ENCODE measurements at places on chromosomes 1 and 21.

DNA sequence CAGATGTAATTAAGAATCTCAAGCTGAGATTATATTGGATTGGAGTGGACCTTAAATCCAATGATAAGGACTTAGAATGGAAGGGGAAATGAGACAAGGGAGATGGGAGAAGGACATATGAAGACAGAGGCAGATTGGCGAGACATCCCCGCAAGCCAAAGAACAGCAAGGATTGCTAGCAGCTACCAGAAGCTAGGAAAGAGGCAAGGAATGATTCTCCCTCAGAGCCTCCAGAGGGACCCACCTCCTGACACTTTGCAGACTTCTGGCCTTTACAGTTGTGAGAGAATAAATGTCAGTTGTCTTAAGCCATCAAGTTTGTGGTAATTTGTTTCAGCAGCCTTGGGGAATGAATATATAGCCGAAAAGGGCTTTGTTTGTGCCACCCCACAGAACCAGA, 20.7 kb downstream of the METTL13 start:
- DNase-seq: no peak

DNA sequence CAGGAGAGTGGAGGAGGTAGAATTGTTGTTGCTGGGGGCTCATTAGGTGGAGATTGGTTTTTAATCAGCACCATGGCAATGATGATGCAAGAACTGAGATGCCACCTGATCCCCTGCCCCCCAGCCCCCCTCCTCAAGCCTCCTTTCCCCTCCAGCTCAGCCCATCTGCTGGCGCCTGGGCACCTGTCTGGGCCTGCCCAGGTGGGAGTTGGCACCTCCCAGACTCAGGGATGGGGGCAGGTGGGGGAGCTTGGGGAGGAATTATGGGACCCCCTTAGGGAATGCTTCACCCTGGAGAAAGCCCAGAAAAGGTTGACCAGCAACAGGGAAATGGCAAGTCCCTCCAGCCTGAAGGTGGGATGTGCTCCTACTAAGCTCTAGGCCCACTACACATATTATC, 1.5 kb upstream of the NHLH1 start:
- no peak for DNase-seq

- DNase-seq: peak; percentile 79
These were observed 750 bp downstream of the RHOU start for GRCh38 chr1:228735871-228736586.

DNA sequence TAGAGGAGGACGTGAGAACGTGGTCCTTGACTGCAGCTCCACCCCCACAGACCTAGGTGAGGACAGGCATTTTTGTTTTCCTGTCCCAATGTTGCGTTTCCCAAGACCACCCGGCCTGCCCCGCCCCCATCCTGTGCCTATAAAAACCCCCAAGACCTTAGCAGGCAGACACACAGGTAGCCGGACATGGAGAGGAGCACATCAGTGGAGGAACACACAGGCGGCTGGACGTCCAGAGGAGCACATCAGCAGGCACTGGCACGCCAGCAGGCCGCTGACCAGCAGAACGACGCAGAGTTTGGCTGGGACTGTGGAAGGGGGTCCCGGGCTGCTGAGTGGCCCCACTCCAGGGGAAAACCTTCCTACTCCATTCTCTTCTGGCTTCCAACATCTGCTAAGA, 12.7 kb upstream of the HMGCL start:
- no peak for DNase-seq

DNA sequence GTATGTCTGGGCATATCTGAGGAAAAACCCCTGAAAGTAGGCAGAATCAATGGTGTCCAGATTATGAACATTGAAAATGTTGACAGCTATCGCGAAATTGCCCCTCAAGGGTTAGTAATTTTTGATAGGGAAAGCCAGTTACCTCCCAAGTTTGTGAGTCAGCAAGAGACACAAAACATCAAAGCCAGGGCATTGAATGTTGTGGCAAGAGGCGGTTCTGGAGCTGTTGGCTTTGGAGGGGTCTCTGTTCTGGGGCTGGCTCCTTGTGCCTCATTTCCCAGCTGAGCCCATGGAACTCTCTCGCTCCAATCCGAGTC, 10.6 kb upstream of the S100A11 start:
- no peak for DNase-seq

DNA sequence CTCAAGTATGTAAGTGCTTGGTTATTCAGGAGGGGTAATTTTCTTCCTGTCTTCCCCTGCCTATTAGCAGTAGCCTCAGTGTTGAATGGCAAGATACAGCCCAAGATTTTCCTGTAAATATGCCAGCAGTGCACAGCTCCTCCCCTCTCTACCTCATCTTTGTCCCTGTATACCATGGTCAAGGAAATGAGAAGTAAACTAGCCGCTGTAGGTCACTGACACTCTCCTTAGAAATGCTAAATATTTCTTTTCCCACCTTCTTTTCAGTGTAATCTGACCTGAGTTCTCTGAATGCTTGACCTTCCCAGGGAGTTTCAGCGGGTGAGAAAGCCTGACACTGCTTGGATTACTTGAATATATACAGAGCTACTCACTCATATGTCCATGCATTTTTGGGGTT, 84.1 kb upstream of the ZNF326 start:
- DNase-seq: no peak

DNA sequence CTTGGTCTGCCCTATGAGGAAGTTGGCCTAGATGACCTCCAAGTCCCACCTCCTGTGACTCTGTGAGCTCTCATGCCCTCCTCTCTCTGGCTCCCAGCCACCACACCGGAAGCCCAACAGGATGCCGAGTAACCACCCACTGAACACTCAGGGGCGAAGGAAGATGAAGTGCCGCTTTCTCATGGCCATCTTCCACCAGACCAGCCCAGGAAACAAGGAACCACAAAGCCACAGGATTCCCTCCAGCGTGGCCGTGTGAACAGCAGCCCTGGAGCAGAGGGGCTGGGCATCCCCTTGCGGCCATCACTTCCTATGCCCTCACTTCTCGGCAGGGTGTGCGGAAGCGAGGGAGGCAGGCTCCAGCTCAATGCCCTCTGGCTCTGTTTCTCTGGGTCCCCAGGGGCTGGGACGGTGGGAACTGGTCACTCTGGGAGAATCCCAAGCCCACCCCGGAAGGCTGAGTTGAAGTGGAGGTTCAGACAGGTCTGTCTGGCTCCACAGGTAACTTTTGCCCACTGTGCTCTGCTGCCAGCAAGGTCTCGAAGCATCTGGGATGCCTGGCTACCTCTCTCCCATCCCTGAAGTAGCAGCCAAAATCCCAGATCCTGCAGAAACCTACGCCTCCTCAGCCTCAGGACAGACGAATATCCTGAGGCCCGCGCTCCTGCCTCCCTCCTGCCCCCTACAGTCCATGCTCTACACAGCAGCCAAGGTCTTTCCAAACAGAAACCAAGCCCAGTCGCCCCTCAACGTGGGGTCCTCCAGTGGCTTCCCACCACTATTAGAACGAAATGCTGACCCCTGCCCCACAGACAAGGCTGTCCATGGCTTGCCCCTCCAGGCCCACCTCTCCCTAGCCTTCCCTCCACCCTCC, 44.2 kb upstream of the ECE1 start:
- peak; percentile 84 for DNase-seq

DNA sequence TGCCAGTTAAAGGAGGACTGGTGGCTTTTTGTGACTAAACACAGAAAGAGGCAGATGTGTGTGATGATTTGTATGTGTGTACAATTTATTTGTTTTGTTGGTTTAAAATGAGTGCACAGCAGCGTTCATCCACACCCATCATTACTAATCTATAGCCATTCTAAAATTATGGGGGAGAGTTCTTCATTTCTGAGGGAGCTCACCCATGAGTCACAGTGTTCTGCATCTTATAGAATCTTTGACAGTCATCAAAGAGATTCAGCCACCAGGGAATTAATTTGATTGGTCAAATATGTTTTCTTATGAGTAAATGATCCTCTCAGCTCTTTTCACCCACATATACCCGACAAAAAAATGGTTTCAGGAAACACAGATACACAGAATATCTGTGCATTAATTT, 147.9 kb downstream of the GREM2 start:
- DNase-seq: no peak

- DNase-seq: no peak
These were observed 13.3 kb upstream of the S100A2 start for GRCh38 chr1:153578936-153579335.

DNA sequence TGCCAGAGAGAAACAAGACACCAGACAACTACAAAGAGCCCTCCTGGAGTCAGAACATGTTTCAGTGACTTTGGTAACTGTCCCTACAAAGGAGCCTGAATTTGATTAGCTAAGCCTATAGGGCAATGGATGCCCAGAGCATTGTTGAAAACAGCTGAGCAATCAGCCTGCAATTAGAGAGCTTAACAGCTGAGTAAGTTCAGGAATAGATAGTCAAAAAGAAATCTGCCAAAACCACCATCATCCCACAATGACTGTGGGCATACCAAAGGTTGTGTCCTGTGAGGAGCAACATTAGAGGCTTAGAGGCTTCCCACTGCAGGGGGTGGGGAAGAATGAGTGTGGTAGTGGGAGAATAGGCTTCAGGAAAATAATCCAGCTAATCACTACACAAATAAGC, 32.1 kb downstream of the SH3BP5L start:
- DNase-seq: no peak
